Activated CD4-positive, alpha-beta T cell treated with anti-CD3 and anti-CD28 coated beads, Interleukin-2, amount 50 U/mL, for 4 hours (primary cell): ENCODE measurements at places on chromosomes 11 and 22.
A peak's percentile ranks its signal among the peaks of the same experiment; 100 is the strongest.

DNA sequence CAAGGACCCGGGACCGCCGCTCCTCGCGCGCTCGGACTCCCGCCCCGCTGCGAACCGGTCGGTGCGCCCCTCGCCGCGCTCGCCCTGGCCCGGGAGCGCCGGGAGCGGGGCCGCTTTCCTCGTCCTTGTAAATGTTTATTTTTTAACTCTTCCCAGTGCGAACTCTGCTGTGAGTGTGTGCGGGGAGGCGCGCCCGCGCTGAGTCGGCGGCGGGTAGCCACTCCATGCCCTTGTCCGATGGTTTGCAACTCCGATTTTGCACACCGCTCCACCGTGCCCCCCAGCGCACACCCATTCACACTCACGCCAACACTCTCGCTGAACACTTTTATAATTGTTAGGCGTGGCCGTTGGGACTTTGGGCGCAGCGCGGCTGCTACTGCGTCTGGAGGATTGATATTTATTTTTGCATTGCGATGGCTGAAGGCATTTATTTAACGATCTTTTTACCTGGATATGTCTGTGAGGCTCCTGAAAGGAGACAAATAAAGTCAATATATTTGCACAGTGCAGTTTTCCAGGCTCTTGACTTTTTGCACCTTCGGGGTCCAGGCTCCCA is 1.0 kb downstream of the C11orf96 start:
- DNase-seq, result no peak

DNA sequence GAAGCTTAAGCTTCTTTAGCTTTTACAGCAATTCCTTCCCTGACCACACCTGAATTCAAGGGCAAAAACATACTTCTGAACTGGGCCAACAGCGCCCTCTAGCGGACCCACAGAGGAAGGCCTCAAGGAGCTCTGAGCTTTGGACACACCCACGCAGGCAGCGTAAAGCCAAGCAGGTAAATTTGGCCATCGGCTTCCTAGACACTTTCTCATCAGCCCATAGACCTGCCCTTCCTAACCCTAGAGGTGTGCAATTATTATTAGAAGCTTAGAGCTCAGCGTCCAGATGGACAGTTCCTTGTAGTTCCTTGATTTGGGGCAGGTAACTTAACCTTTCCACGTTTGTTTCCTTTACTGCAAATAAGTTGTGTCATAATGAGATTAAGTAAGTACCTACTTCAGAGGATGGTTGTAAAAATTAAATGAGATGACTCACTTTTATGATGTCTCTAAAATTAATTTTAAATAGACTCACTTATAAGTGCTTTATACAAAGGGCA is 25.7 kb upstream of the HMGXB4 start:
- peak; percentile 68 for DNase-seq

DNA sequence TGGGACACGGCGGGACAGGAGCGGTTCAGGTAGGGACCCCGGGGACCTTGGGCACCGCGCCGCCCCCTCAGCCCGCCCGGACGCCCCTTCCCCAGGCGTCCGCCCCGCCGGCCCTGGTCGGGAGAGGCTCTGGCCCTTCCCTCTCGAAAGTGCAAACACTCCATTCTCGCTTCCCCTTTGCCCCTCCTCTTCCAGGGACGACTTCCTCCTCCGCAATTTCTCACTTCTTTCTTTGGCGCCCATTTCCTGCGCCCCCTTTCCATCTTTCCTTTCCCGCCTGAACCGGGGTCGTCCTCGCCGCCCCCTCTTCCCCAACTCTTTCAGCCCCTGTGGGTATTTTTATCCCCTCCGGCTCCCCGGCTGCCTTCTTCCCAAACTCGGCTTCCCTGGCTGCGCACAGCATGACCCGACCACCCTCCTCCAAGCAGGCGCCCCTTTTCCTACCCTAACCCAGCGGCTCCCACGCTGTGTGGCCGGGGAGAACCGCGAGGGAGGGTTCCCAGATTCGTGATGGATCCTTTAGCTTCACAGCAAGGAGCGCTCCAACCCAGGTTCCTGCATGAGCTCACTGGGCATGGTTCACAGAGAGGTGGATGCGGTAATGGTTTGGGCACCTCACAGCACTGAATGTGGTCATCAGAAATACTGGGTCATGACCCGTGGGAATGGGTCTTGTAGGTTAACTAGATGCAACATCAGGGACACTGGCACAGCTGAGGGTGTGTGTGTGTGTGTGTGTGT is 689 bp downstream of the RAB39A start:
- no peak for DNase-seq

DNA sequence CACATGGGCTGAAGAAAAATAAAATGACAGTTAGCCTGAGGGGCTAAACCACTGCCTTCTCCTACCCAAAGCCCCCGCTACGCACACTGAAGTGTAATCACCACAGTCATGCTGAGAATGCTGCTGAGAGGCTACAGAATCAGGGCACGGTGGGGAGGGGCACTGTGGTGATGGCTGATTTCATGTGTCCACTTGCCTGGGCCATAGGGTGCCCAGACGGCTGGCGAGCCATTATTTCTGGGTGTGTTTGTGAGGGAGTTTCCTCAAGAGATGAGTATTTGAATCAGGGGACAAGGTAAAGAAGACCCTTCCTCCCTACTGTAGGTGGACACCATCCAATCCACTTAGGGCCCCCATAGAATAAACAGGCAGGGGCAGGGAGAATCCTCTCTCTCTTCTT is 1313.2 kb downstream of the TBC1D22A start:
- no peak for DNase-seq

GRCh38 chr11:9862981-9863380 is 199.1 kb downstream of the SWAP70 start:
- DNase-seq, result no peak

DNA sequence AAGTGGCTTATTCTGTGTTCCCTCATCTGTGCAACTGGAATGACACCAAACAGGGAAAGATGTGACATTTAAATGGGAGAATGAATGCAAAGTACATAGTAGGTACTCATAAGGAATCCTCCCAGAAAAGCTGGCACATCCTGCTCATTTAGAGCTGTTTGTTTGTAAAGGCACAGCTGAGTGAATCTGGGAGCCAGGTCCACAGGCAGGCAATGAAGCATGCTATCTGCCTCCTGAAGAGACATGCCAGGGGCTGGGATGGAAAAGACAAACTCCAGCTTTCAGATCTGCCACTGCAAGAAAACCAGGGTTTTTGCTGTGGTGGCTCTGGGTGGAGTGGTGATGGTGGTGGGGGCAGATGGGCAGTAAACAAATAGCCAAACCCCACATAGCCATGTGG is 150.1 kb downstream of the TENM4 start:
- no peak for DNase-seq
